ENCODE measurements at places on chromosomes 1 and 21.

DNA sequence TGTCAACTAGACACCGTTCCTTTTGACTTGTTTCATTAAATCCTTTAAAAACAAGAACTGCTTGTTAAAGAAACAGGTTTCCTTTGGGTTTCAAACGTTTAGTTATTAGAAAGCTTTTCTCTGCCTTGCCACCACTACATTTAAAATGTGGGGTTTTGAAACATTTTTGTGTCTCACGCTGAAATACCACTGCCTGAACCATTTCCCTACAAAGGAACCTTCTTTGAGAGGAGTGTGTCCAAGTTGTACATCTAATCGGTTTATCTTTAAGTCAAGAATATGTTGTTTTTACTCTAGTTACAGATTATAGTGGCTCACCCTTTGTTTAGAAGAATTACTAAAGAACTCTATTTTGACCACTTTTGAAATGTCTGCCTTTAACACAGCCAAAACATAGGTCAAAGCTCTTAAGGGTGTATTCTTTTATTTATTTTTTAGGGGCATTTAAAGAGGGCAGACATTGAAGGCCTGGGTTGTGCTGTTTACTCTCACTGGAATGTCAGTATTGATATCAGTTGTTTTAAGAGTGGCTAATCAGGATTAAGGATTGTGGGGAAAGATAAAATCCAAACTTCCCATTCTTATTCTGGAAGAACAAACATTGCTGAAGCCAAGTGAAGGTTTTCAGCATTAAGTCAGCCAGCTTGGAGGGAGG is 143.4 kb downstream of the GALNT2 start:
- no peak overlapping the region for H3K4me3 ChIP-seq
- H3K36me3 ChIP-seq: peaks cover 13% of the 10 kb centered on the region
- DNase-seq: no peak

DNA sequence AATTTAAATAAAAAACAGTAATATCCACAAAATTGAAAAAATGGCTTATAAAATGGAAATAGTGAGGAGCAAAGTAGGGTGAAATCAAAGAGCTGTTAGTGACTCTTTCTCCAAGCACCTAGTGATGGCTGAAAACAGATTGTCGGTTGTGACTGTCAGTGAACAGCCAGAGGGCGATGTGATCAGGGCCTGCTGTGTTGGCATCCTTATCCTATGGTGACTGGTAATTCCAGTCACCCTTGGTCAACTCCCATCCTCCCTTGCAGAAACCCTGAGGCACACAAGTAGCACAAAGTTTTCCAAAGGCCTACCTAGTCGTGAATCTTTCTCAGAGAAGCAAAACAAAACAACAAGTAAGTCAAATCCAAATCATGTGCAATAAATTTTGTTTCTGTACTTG is 599.8 kb upstream of the CXADR start:
- DNase-seq: no peak
- no peaks in the 10 kb centered on the region for H3K36me3 ChIP-seq
- no peak overlapping the region for H3K27ac ChIP-seq
- H3K27me3 ChIP-seq: no peaks in the 10 kb centered on the region
- H3K4me3 ChIP-seq: no peak overlapping the region

- no peaks in the 10 kb centered on the region for H3K36me3 ChIP-seq
- peaks cover 3% of the 10 kb centered on the region for H3K4me1 ChIP-seq
- H3K4me3 ChIP-seq: no peak overlapping the region
- peaks cover 4% of the 10 kb centered on the region for H3K27me3 ChIP-seq
- no peak for DNase-seq
Observed at GRCh38 chr1:152880907-152881306, 2.8 kb downstream of the SMCP start.

- no peaks in the 10 kb centered on the region for H3K27me3 ChIP-seq
- H3K4me1 ChIP-seq: peaks cover 62% of the 10 kb centered on the region
- DNase-seq: peak; percentile 68
Observed at GRCh38 chr1:204493984-204494280, 673 bp downstream of the PIK3C2B start.

DNA sequence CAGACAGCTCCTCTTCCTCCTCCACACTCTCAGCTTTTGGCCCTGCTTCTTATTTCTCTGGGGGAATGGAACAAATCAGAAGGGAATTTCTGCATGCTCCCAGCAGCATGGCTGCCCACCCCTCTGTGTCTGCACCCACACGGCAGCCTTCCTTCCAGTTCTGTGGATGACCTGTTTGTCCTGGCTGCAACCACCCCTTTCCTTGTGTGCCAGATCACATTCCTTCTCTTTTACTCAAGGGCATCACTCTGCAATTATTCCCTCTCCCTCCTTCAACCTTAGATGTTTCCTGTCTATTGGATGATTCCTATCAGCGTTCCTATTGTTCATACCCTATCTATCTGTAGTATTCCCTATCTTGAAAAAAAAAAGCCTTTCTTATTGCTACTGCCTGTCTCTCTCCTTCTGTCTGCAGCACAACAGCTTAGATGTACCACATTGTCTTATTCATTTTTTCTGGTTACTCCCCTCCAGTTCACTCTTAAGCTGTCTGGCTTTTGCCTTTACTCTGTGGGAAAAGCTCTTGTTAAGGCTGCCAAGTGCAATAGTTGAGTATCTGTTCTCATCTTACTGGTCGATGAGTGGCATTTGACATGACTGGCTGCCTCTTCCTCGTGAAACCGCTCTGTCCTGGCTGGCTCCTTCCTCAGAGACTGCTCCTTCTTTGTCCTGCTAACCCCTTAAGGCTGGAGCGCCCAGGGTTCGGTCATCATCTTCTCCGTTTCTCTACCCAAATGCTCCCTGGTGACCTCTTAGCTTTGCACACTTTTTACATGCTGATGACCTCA is 351.1 kb downstream of the CAMTA1 start:
- no peak overlapping the region for H3K27ac ChIP-seq
- no peaks in the 10 kb centered on the region for H3K36me3 ChIP-seq
- no peaks in the 10 kb centered on the region for H3K4me1 ChIP-seq

DNA sequence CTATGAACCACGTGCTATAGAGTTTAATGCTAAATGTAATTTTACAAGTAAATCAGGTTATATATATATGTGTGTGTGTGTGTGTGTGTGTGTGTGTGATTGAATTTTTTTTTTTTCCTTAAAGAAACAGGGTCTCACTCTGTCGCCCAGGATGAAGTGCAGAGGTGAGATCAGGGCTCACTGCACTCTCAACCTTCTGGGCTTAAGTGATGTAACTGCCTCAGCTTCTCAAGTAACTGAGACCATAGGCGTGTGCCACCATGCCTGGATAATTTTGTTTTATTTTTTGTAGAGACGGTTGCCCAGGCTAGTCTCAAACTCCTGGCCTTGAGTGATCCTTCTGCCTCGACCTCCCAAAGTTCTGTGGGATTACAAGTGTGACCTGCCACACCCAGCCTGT is 26.3 kb downstream of the POU2F1 start:
- H3K4me3 ChIP-seq: no peak overlapping the region
- DNase-seq: no peak
- peaks cover 15% of the 10 kb centered on the region for H3K4me1 ChIP-seq
- H3K27ac ChIP-seq: no peak overlapping the region
- peaks cover 18% of the 10 kb centered on the region for H3K36me3 ChIP-seq

- no peaks in the 10 kb centered on the region for H3K27me3 ChIP-seq
- no peak overlapping the region for H3K27ac ChIP-seq
- no peaks in the 10 kb centered on the region for H3K36me3 ChIP-seq
- H3K4me1 ChIP-seq: peaks cover 5% of the 10 kb centered on the region
Observed at GRCh38 chr1:29683472-29683871, 447.1 kb downstream of the PTPRU start.

- no peaks in the 10 kb centered on the region for H3K36me3 ChIP-seq
- no peak for DNase-seq
Observed at GRCh38 chr1:213934649-213935048, 53.1 kb upstream of the PROX1 start.

DNA sequence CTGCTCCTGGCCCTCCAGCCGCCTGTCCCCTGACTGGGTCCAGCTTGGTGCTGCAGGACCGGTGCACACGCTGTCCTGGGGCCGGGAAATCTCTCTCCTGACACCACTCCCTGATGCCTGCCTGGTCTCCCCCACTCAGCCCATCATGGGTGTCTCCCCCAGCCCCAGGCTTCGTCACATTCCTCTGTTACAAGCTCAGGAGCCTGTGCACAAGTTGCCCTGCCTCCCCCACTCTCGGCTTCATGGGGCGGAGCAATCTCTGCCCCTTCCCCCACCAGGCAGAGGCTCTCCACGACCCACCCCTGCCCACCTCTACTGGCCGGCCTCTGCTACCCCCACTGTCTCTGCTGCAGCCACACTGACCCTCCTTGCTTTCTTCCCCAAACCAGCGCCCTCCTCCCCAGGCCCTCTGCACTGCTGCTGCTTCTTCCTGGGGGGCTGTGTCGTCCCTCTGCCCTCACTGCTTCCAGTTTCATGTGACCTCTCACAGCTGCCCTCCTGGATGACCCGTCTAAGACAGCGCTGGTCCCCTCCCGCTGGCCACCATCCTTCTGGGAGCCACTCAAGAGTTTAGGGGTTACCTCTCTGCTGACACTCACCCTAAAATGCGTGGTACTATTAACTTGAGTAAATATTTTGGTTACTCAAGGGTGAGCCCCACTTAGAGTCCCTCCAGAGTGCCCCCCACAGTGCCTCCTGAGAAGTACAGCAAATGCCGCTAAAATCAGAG is 5.7 kb upstream of the RIPK4 start:
- no peak overlapping the region for H3K4me3 ChIP-seq
- no peak overlapping the region for H3K27ac ChIP-seq
- no peak for DNase-seq
- H3K36me3 ChIP-seq: no peaks in the 10 kb centered on the region
- H3K27me3 ChIP-seq: peaks cover 65% of the 10 kb centered on the region

- H3K27me3 ChIP-seq: peaks cover 21% of the 10 kb centered on the region
- no peaks in the 10 kb centered on the region for H3K36me3 ChIP-seq
Observed at GRCh38 chr1:209823143-209824041, 4.4 kb upstream of the UTP25 start.

DNA sequence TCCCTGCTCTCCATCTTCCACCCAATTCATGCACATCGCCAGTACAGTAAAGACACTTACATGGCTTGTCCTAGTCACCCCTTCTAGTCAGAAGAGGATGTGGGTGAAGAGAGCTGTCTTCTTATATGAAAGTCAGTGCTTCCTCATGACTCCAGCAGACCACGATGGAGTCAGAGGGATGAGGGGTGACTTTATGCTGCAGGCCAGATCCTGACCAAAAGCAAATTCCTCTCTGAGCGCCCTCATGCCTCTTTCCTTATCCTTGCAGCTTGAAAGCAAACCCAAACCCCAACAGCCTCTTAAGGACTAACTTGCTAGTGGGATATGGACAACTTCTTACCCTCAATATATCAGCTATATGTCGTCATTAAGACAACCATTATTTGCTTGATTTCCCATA is 348.2 kb upstream of the DUSP10 start:
- H3K27ac ChIP-seq: no peak overlapping the region
- no peaks in the 10 kb centered on the region for H3K4me1 ChIP-seq
- H3K36me3 ChIP-seq: no peaks in the 10 kb centered on the region
- peaks cover 2% of the 10 kb centered on the region for H3K27me3 ChIP-seq
- DNase-seq: no peak

DNA sequence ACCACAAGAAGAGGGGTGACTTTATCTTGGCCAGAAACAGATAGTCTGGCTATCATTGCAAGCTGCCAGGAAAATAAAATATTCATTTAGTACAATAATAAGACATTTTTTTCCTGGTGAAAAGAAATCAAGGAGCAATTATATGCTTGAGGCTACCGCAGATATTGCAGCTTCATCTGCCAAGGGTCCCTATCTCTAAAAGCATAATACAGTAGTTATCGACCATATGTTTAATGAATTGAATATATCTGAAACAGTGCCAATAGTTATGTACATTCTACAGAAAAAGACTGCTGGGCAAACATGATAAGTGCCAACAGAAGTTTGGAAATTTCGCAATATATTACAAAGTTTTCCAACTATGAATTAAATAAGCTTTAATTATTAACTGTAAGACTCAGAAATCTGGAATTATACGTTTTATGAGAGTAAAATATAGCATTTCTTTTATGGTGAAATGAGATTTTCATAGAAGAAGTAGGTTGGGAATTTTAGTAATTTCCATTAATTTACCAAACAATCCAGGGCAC is 561.1 kb upstream of the ZP4 start:
- DNase-seq: no peak
- H3K27me3 ChIP-seq: no peaks in the 10 kb centered on the region
- no peak overlapping the region for H3K4me3 ChIP-seq
- H3K4me1 ChIP-seq: no peaks in the 10 kb centered on the region

DNA sequence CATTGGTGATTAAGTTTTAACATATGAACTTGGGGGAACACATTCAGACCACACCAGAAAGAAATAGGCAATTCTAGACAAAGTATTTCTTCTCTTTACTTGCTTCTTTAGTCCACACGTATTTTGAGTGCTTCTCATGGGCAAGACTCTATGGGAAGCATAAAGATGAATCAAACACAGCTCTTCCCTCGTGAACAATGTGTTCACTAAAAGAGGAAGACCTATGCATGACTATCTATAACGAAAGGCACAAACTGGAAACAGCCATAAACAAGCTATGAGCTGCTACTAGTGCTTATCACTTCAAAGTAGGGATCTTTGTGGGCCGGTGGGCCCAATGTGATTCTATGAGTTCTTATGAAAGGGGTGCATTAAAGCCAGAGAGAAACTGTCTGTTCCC is 53.0 kb upstream of the PRDX6 start:
- H3K4me3 ChIP-seq: no peak overlapping the region
- DNase-seq: no peak
- H3K27me3 ChIP-seq: no peaks in the 10 kb centered on the region
- H3K4me1 ChIP-seq: peaks cover 9% of the 10 kb centered on the region

- peaks cover 2% of the 10 kb centered on the region for H3K27me3 ChIP-seq
- no peaks in the 10 kb centered on the region for H3K36me3 ChIP-seq
Observed at GRCh38 chr21:29136033-29136432, 5.6 kb downstream of the MAP3K7CL start.

DNA sequence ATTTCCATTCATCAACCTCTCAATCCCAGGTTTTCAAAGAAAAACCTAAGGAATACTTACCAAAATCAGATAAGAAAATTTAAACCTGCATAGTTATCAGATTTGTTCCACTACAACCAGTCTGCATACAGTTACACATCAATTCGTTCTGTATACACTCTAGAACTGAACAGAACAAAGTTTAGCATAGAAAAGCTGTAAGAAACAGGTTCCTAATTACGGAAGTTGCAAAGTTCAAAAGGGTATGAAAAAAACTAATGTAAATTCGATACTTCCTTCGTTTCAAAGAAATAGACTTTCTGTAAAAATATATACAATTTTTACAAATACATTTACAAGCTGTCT is 3.1 kb downstream of the MCL1 start:
- DNase-seq: no peak
- peak overlapping the region; percentile 99 for H3K4me3 ChIP-seq
- peaks cover 45% of the 10 kb centered on the region for H3K4me1 ChIP-seq
- H3K27me3 ChIP-seq: no peaks in the 10 kb centered on the region
- H3K36me3 ChIP-seq: peaks cover 78% of the 10 kb centered on the region

DNA sequence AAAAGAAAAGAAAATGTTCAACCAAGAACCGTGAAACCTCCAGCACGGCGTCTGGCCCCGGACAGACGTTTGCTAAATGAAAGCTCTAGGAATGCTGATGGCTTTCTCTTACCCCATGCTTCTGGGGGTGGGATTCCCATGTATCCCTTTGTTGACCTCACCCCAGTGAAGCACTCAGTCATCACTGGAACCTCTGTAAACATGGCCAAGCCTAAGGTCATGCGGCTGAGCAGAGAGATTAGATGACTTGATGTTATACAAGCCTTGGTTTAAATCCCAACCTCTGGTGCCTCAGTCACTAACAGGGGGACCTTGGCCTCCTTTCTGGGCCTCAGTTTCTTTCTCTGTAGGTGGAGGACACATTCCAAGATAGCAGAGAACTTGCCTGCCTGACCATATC is 2.8 kb upstream of the MYOM3 start:
- H3K27me3 ChIP-seq: peaks cover 23% of the 10 kb centered on the region
- H3K4me1 ChIP-seq: peaks cover 5% of the 10 kb centered on the region
- no peaks in the 10 kb centered on the region for H3K36me3 ChIP-seq
- no peak overlapping the region for H3K4me3 ChIP-seq
- DNase-seq: no peak

GRCh38 chr1:21639594-21640041 is 29.5 kb downstream of the RAP1GAP start:
- no peaks in the 10 kb centered on the region for H3K27me3 ChIP-seq
- no peak overlapping the region for H3K4me3 ChIP-seq
- H3K4me1 ChIP-seq: no peaks in the 10 kb centered on the region
- H3K27ac ChIP-seq: no peak overlapping the region

Measured in activated CD4-positive, alpha-beta T cell treated with anti-CD3 and anti-CD28 coated beads, Interleukin-2, amount 10 ng/mL, durations not matched to agents 7 days and 5 days (primary cell).